ENCODE measurements at places on chromosomes 6 and 20.

- peak; percentile 11 for DNase-seq
Observed at GRCh38 chr6:35048631-35049083, 92.5 kb downstream of the TCP11 start.

DNA sequence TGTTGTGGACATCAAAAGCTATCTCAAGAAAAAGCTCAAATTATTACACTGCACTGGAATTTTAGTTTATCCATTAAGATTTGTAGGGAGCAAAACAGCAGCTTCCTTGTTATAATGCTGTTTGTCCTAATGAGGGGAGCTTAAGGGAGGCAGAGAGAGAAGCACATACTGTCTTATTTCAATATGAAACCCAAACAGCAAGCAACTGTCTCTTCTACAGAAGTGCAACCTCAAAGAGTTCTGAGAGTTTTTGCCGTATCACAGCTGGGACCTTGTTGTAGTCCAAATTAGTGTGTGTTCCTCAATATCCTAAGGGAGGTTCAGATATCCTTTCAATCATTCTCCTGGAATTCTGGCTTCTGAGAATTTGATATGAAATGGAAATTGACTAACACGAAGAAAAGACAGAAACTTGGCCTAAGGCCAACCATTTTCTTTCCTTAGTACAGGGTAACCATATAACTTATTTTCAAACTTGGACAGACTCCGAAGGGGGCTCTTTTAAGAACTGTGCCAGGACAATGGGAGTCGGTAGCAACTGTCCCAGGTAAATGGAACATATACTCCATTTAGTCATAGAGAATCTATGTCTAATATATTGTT is 149.3 kb upstream of the CCN2 start:
- DNase-seq = no peak

DNA sequence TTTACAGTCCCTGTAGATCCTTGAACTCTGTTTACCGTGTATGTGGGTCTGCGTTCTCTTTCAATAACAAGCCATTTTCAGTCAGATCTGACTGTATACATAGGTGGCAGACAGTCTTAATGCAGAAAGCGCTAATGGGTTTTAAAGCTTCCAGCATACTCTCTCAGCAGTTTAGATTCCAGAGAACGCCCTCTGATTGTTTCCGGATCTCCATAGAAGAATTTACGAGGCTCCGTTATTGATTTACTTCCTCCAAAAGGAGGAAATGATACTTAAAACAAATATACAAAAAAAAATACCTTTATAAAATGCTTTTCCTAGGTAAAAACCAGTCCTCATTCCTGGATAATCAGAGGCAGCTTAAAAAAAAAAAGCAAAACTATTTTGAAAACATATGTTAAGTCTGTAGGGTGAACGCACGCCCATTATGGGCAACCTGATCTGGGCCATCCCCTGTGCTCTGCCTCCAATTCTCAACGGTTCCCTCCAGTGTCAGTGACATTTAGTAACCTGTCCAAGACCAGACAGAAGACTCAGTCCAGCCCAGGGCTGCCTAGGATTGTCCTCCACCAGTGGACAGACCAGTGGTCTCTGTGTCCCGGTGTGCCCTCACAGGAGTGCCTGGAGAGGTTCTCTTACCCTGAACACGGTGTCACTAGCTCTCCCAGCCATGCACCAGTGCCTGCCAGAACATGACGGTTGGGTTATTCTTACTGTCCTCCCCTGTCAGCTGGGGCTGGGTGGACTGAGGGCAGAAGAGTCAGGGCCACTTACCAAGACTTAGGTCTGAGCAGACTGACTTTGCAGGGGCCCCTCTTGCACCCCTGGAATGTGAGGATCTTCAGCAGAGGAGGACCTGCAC is 217.3 kb downstream of the ARID1B start:
- DNase-seq = no peak

GRCh38 chr6:116705917-116706316 is 24.9 kb downstream of the KPNA5 start:
- no peak for DNase-seq

GRCh38 chr6:147950623-147950987 is 392.0 kb upstream of the SASH1 start:
- DNase-seq = no peak

GRCh38 chr6:13447949-13448724 is 39.3 kb downstream of the GFOD1 start:
- DNase-seq = no peak

GRCh38 chr20:50464026-50464724 is 46.0 kb upstream of the PTPN1 start:
- DNase-seq = peak; percentile 9

GRCh38 chr6:106163446-106163965 is 77.4 kb downstream of the PRDM1 start:
- no peak for DNase-seq

DNA sequence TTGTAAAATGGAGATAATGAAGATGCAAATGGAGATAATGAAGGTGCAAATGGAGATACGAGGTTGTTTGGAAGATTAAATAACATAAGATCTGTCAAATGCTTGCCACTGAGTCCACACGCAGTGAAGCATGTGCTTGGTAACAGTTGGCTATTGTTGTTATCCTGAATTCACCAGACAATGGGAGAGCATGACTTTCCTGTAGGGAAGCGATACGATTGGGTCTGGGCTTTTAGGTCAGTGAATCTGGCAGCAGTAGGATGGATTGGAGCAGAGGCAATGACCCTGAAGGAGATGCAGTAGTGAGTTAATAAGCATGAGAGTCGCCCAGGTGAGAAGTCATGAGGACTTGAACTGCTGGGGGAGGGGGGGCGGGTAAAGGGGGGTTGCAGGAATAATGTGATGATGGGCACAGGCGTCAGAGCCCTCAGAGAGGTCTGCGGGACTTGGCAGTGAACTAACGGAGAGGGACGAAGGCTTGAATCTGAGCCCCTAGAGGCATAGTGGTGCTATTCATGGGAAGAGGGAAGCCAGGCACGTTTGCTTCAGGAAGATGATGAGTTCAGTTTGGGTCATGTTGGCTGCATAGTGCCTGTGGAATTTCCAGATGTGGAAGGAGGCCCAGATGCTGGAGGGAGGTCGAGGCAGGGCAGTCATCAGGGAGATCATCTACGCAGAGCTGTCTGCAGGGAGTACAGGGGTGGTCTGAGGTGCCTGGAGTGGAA is 55.4 kb downstream of the ZDHHC14 start:
- no peak for DNase-seq

All from NCI-H1694 (cell line).